Natural killer cell (primary cell): ENCODE measurements at places on chromosomes 5 and 9.

DNA sequence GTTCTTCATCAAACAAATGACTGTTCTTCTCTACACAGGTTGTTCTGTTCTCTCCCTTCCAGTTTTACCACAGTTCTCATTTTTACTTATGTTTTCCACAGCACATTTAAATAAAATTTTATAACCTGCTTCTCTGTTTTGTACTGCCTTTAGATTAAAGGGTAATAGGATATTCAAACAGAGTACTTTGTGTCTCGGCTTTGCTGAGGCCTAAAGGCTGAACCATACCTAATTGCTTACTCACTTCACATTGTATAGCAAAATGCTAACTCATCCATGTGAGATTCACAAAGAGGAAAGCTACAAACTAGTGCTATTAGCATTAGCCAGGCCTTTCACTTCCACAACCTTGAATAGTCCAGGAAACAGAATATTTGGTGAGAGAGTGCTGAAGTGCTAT, 200.3 kb downstream of the TRPM3 start:
- no peak for DNase-seq

DNA sequence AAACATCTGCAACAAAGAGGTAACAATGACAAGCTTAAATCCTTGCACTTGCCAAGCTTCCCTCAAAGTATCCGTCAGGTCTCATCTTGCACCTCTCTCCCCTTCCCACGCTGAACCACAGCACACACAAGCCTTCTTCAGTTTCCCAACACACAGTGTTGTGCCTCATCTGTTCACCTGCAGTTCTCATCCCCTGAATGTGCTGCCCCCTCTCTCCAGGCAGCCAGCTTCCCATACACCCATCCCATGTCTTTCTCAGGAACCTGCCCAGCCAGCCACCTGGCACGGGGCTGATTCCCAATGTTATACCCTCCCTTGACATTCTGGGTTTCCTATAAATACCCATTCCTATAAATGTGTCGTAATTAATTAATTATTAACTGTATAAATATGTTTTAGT, 314.8 kb downstream of the PRELID2 start:
- no peak for DNase-seq

- DNase-seq, result no peak
These were observed 4.7 kb downstream of the PGGT1B start for GRCh38 chr5:115257981-115258380.

DNA sequence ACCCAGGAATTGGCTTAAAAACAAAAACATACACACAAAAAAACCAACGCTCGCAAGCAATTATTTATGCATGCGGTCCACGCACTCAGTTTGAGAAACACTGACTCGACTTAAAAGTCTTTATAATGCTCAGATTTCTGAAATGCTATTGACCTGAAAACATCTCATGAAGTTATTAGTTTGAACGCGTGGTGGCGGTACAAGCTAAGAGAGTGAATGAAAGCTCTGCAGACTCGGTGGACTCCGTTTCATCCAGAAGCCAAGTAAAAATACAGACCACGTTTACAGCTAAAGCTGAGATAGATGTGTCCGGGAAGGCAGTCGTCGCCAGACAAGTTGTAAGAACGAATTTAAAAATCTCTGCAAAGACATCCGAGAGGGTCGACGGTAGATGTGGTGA, at the start of gene PCDHB6:
Gene PCDHB6, plus strand, starts transcription at position 246 of the 400 bp plus-strand sequence. CDS start 201 bp downstream, outside the sequence.
- peak; percentile 19 for DNase-seq

DNA sequence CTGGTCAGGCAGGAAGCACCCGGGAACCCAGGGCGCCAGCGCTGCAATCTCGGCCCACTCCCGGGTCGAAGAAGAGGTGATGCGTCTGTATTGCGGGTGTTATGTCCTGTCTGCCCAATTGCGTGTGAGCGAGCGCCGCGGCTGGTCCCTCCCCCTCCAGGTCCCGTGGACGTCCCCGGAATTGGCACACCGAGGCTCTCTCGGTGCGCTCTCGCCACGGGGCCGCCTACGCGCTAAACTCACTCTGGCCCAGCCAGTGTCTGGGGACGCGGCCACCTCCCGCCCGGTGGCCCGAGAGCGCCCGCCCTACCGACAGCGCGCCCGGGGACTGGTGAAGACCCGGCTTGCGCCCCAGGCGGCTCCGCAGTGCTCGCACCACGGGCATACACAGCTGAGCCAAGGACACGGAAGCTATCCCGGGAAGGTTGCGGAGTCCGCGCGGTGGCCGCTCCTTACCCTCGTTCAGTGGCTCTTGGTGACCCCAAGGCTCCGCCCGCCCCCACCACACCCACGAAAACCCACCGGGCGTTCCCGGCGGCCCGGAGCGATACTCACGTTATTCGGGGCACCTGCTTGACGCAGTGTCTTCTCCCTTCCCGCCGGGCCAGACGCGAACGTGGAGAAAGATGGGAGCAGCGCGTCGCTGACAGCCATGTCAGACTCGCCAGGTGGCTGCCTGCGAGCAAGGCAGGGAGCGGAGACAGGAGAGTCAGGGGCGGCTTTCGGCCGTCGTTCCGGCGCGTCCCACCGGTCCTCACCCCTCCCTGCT, 1.0 kb downstream of the KLF4 start:
- peak; percentile 29 for DNase-seq

- DNase-seq, result no peak
These were observed 382.6 kb downstream of the ADGRV1 start for GRCh38 chr5:90941002-90941720.

DNA sequence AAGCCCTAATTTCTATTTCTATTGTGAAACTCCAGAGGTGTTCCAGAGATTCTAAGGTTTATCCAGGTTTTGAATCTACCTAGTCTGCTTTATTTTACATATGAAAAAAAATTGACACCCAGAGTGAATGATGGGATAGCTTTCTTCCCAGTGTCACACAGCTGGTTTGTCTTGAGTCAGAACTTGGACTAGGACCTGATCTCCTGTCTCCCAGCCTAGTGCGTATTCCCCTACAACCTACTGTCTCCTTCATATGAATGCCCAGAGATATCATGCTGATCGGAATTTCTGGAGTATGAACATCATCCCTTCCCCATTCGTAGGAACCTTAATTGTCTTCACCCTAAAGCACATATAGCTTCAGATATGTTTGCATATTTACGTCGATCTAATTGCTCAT, 524.2 kb downstream of the SPATA31D1 start:
- DNase-seq, result no peak

- DNase-seq, result no peak
These were observed 38.1 kb downstream of the LPAR1 start for GRCh38 chr9:111000202-111000601.

DNA sequence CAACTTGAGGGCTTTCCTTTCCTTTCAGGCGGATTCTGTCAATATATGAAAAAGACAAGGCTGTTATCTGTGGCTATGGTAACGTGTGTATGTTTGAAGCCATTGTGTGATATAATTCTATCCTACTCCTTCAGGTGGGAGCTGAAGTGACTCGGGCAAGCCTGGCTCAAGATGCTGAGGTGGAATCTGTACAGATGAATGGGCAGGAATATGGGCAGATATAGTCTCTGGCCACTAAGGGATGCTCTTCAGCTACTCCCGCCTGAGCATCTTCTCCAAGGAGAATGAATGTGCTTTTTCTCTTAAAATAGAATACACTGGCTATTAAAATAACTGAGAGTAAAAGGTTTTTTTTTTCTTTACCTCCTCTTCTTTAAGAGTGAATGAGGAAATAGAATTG, 244.8 kb downstream of the ADGRV1 start:
- DNase-seq, result no peak

- no peak for DNase-seq
These were observed 462.7 kb upstream of the CD180 start for GRCh38 chr5:67659288-67659687.

DNA sequence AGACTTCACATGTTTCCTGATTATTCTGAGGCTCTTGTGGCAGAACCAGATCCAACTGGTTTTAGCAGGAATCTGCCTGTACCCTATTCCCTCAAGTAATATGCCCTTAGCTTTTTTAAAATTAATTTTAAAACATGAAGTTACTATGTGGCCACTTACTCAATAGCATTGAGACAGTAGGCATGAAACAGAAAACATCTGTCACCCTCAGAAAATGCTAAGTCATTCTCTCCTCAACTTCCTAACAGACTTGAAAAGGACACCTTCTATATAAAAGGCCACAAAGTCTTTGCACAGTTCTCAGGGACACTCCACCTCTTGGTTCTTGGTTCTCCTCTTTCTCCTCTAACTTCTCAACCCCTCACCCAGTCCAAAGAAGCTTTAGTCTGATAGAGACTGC, 277.8 kb downstream of the RAB3C start:
- no peak for DNase-seq

DNA sequence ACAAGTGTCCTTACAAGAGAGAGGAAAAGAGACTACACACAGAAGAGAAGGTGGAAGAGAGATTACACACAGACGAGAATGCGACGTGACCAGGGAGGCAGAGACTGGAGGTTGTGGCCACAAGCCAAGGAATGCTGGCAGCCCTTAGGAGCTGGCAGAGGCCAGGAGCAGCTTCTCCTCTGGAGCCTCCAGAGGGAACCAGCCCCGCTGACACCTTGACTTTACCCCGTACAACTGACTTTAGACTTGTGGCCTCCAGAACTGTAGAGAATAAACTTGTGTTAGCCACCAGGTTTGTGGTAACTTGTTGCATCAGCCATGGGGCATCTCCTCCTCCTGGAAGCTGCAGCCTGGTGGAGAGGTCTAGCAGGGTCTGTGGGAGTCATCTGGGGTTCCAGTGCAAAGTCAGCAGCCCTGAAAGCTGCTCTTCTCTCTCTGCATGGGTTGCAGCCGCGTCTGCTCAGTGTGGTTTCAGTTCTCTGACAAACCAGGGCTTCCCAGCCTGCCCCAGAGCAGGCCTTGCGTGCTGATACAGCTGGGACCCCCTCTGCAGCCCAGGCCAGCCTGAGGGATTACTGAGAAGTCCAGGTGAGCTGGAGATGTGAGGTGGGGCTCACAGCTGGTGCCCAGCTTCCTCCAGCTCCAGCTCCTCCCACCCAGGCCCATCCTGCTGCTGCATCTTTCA, 30.8 kb upstream of the CNOT6 start:
- no peak for DNase-seq

- DNase-seq, result peak; percentile 60
These were observed 5.1 kb downstream of the GLRX start for GRCh38 chr5:95817430-95817829.
